ENCODE measurements at places on chromosomes 3 and 15.

- H3K4me1 ChIP-seq, result no peaks in the 10 kb centered on the region
- H3K4me3 ChIP-seq, result no peak overlapping the region
- H3K27me3 ChIP-seq, result no peaks in the 10 kb centered on the region
Observed at GRCh38 chr3:144273601-144274000, 302.0 kb downstream of the DIPK2A start.

DNA sequence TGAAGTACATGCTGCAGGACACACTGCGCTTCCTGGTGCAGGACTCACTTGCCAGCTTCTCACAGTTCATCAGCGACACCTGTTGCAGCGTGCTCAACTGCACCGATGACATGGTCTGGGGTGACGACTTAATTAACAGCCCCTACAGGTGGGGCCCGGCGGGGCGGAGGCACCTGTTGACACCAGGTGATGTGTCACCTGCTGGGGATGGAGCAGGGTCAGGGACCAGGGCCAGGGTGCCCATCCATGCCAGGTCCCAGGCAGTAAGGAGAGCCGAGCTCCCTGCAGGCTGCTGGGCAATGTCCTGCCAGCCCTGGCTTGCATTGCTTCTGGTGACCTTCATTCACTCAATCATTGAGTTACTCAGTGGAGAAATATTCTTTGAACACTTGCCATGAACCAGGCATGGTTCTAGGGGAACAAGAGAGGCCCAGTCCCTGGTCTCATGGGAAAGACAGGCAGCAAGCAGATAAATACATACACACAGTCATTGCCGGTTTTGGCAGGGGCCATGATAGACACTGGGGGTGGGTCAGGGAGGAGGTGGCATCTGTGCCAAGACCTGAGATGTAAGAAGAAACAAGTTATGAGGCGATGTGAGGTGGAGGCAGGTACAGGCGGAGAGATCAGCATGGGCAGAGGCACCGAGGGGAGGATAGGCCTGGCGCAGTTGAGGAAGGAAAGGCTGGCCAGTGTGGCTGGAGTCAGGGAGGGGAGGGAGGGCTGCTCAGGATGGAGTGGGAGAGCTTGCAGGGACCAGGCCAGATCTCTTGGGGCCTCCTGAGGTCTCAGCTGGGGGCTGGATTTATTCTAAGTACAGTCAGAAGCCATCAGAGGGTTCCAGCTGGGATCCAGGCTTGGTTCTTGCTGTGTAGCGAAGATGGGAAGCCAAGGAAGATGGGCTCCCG lies 30.8 kb downstream of the DNAH1 start:
- DNase-seq, result no peak
- H3K4me3 ChIP-seq, result no peak overlapping the region
- H3K4me1 ChIP-seq, result no peaks in the 10 kb centered on the region
- H3K27ac ChIP-seq, result no peak overlapping the region

DNA sequence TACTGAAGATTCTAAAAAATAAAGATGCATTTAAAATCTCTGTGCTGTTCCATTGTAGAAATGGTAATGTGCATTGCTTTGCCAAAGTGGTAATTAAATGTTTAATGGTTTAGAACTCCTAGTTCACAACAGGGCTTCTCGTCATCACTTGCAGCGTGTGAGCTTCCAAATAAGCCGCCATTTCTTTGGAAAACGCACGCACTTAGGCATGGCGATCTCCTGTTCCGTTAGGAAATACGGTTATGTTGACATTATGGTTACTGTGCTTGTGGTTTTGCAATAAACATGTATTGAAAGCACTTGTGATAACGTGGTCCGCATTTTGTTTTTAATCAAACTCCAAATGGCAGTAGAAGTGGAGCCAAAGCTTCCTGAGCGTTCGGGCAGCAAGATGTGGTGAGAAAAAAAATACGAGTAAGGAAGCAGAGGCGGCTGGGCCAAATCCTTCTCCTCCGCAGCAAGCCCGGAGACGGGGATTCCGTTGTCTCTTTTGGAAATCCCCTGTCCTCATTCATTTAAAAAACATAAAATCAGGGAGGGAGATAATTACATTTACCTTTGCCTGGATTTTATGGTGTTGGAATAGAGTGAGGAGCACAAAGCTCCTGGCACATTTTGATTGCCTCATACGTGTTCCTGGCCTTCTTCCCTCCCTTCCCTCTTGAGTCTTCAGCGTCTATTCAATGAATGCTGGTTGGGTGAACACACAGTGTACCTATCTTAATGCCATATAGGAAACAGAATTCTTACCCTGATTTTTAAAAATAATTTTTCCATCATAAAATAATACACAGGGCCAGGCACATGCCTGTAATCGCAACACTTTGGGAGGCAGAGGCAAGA lies 97.5 kb downstream of the SLC49A4 start:
- DNase-seq, result no peak
- no peaks in the 10 kb centered on the region for H3K27me3 ChIP-seq
- H3K4me3 ChIP-seq, result no peak overlapping the region
- H3K4me1 ChIP-seq, result no peaks in the 10 kb centered on the region
- no peak overlapping the region for H3K27ac ChIP-seq

DNA sequence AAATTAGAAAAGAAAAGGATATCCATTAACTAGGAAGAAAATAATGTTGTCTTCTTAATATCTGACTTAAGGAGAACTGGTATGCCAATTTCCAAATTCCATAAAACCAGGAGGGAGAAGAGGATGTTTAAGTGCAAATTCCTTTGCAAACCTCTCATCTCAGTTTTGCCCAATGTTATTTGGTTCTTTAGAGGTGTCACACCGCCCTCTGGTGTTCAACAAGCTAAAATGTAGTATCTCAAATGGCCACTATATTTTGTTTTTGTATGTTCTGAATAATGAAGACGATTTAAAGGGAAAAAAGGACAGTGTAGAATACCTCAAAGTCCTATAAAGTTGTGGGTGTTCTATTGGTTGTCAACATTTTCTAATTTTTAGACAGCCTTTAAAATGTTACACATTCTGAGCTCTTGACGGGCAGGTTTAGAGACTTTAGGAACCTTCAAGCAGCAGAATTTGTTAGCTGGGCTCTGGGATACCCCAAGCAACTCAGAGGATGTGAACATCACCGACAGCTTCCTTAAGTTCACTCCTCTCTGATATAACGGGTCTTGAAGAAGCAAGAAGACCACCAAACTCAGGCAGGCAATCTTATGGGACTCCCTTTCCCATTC lies 458.3 kb downstream of the MFSD1 start:
- no peaks in the 10 kb centered on the region for H3K4me1 ChIP-seq
- H3K27me3 ChIP-seq, result no peaks in the 10 kb centered on the region
- H3K36me3 ChIP-seq, result no peaks in the 10 kb centered on the region
- DNase-seq, result peak; percentile 70
- no peak overlapping the region for H3K4me3 ChIP-seq

GRCh38 chr3:37532168-37532567 lies 329.5 kb upstream of the CTDSPL start:
- no peaks in the 10 kb centered on the region for H3K4me1 ChIP-seq
- H3K36me3 ChIP-seq, result no peaks in the 10 kb centered on the region
- H3K4me3 ChIP-seq, result no peak overlapping the region

- no peaks in the 10 kb centered on the region for H3K27me3 ChIP-seq
- H3K4me1 ChIP-seq, result no peaks in the 10 kb centered on the region
- peak overlapping the region; percentile 83 for H3K27ac ChIP-seq
- no peaks in the 10 kb centered on the region for H3K36me3 ChIP-seq
- no peak for DNase-seq
- H3K4me3 ChIP-seq, result peak overlapping the region; percentile 63
Observed at GRCh38 chr3:160448845-160449635, 546 bp downstream of the TRIM59 start.

GRCh38 chr15:61888074-61888780 lies 172.0 kb downstream of the VPS13C start:
- H3K36me3 ChIP-seq, result no peaks in the 10 kb centered on the region
- H3K4me3 ChIP-seq, result no peak overlapping the region
- no peaks in the 10 kb centered on the region for H3K27me3 ChIP-seq
- H3K4me1 ChIP-seq, result no peaks in the 10 kb centered on the region
- no peak for DNase-seq

DNA sequence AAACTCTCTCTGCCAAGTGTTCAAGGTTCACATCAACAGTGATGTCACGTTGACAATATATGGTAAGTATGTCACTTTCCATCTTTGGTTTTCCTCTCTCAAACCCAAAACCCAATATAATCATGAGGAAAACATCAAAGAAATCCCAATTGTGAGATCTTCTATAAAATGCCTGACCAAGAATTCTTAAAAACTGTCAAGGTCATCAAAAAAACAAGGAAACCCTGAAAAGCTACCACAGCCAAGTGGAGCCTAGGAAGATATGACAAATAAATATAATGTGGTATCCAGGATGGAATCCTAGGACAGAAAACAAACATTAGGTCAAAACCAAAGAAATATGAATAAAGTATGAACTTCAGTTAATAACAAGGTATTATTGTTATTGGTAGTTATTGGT lies 85.2 kb upstream of the CCDC39 start:
- H3K4me1 ChIP-seq, result no peaks in the 10 kb centered on the region
- H3K27ac ChIP-seq, result no peak overlapping the region
- H3K4me3 ChIP-seq, result no peak overlapping the region
- H3K27me3 ChIP-seq, result no peaks in the 10 kb centered on the region

GRCh38 chr15:41568350-41569017 lies 9.5 kb downstream of the TYRO3 start:
- H3K27ac ChIP-seq, result no peak overlapping the region
- no peak for DNase-seq
- H3K4me3 ChIP-seq, result no peak overlapping the region
- H3K27me3 ChIP-seq, result no peaks in the 10 kb centered on the region
- no peaks in the 10 kb centered on the region for H3K4me1 ChIP-seq
- H3K36me3 ChIP-seq, result no peaks in the 10 kb centered on the region

DNA sequence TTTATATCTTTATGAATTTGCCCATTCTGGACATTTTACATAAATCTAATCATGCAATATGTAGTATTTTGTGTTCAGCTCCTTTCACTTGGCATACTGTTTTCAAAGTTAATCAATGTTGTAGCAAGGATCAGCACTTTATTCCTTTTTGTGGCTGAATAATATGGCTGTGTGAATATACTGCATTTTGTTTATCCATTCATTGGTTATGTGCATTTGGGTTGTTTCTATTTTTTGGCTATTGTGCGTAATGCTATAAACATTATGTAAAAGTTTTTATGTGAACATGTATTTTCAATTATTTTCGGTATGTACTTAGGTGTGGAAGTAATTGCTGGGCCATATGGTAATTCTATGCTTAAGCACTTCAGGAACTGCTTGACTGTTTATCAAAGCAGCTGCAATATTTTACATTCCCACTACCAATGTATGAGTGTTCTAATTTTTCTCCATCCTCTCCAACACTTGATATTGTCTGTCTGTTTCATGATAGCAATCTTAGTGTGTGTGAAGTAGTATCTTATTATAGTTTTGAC lies 101.3 kb upstream of the P2RY1 start:
- H3K36me3 ChIP-seq, result no peaks in the 10 kb centered on the region
- no peaks in the 10 kb centered on the region for H3K27me3 ChIP-seq
- no peak for DNase-seq

- DNase-seq, result no peak
- H3K36me3 ChIP-seq, result no peaks in the 10 kb centered on the region
- no peak overlapping the region for H3K27ac ChIP-seq
- no peak overlapping the region for H3K4me3 ChIP-seq
Observed at GRCh38 chr15:70119911-70120508, 22.3 kb upstream of the TLE3 start.

DNA sequence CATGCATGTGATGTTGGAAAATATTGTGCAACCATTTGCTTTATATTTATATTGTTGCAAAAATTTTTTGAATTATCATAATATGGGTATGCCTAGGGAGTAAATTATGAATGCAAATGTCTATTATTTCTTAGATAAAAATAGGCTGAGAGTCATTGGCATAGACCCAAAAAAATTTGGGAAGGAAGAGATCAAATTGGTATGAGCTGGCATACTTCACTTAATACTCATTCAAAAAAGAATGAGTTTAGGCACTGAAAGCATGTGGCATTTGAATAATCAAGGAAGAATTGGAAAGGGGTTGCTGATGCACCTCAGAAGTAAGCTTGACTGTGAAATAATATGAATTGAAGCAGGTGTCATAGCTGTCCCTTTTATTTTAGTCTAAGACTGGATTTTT lies 764.0 kb upstream of the DPPA4 start:
- no peaks in the 10 kb centered on the region for H3K27me3 ChIP-seq
- H3K36me3 ChIP-seq, result no peaks in the 10 kb centered on the region
- H3K27ac ChIP-seq, result no peak overlapping the region
- no peaks in the 10 kb centered on the region for H3K4me1 ChIP-seq
- no peak overlapping the region for H3K4me3 ChIP-seq
- no peak for DNase-seq

GRCh38 chr3:155308831-155309230 lies 15.3 kb upstream of the STRIT1 start:
- H3K4me1 ChIP-seq, result no peaks in the 10 kb centered on the region
- no peak overlapping the region for H3K4me3 ChIP-seq
- DNase-seq, result no peak
- no peaks in the 10 kb centered on the region for H3K36me3 ChIP-seq
- H3K27ac ChIP-seq, result no peak overlapping the region
- H3K27me3 ChIP-seq, result no peaks in the 10 kb centered on the region

GRCh38 chr15:70347321-70348225 lies 249.9 kb upstream of the TLE3 start:
- H3K27me3 ChIP-seq, result no peaks in the 10 kb centered on the region
- no peaks in the 10 kb centered on the region for H3K4me1 ChIP-seq
- H3K36me3 ChIP-seq, result no peaks in the 10 kb centered on the region
- H3K4me3 ChIP-seq, result no peak overlapping the region

DNA sequence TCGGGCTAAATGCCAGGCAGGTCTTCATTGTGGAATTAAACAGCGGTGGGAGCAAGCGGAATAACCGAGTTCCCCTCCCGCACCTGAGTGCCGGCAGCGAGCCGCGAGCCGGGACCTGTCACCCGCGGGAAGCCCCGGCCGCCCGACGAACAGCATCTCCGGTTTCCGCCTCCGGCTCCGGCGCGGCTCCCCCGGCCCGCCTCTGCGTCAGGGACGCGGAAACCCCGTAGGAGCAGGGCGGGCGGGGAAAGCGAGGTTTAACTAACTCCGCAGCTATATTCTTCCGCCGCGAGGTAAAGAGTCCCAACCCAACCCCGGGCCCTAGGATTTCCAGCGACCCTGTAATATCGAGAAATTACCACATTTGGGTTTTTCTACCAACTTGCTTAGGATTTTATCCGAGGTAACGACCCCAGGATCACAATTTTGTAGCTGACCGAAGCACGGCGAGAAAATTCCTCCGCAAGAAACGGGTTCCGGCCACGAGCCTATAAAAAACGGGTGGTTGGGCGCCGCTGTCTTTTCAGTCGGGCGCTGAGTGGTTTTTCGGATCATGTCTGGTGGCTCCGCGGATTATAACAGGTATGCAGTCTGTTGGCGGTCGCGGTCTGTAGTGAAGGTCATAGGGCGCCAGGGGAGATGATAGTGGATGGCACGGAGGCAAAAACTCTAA lies at the start of gene EIF4A2:
TSS of gene EIF4A2 (plus strand) at position 520 of the 673 bp plus-strand sequence. CDS start at position 554, 34 bp downstream.
- H3K27ac ChIP-seq, result peak within 1 kb of the TSS; percentile 98
- H3K4me3 ChIP-seq, result peak within 1 kb of the TSS; percentile 76
- peak; percentile 87 for DNase-seq
- no peaks in the 10 kb centered on the region for H3K36me3 ChIP-seq
- no peaks in the 10 kb centered on the region for H3K27me3 ChIP-seq

- no peaks in the 10 kb centered on the region for H3K27me3 ChIP-seq
- H3K4me1 ChIP-seq, result peaks cover 7% of the 10 kb centered on the region
- H3K27ac ChIP-seq, result peak overlapping the region; percentile 100
- peak; percentile 63 for DNase-seq
Observed at GRCh38 chr3:152269831-152270734, 1.4 kb downstream of the MBNL1 start.

Data from Peyer's patch (tissue), 4 donors.